ENCODE measurements at places on chromosomes 2 and 18.

- no peak for DNase-seq
These were observed 39.0 kb upstream of the SLC35F5 start for GRCh38 chr2:113795405-113795920.

DNA sequence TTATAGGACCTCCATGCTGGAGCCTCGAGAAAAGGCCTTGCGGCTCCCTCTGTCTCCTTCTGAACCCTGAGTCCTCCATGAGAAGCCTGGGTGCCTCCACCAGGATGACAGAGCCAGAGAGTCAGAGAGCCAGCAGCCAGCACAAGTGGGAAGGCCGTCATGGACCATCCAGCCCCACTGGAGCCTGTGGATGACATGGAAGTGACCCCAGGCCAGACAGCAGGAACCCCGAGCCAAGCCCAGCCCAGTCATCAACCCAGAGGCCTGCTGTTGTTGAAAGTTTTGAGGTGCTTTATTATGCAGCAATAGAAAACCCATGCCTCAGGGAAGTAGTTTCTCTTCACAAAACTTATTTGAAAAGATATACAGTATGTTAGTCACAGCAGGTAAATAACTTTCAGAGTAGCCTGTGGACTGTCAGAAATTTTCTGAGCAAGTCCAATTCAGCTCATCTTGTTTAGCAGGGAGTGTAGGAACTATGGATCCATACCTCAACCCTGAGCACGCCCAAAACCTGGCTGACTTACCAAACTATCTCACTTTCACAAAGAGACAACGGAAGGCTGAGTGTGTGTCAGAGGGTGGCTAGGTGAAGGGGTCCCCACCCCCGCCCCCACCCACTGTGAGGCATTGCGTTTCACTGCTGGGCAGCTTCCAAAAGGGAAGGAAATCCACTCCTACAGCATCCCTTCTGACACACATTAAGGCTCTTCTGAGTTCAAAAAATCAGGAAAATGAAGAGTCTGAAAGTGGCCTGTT, 79.9 kb upstream of the NDUFV2 start:
- no peak for DNase-seq

- no peak for DNase-seq
These were observed 621.7 kb upstream of the HS6ST1 start for GRCh38 chr2:128940378-128940777.

DNA sequence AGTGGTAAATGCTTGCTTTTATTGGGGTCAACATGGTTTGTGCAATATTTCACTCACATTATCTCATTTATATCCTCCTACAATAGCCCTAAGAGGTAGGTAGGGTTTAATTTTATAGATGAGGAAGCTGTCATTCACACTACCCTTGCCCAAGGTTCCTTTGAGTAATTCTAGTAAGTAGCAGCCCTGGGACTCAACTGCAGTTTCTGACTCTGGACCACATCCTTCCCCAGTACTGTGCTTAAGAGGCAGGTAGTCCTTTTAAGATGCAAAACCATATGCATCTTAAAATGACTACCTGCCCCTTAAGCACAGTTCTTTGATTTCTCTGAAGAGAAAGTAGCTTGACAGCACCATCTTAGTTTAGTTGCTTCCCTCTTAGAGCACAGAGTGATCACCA, 15.7 kb upstream of the NT5C1B start:
- DNase-seq = no peak

DNA sequence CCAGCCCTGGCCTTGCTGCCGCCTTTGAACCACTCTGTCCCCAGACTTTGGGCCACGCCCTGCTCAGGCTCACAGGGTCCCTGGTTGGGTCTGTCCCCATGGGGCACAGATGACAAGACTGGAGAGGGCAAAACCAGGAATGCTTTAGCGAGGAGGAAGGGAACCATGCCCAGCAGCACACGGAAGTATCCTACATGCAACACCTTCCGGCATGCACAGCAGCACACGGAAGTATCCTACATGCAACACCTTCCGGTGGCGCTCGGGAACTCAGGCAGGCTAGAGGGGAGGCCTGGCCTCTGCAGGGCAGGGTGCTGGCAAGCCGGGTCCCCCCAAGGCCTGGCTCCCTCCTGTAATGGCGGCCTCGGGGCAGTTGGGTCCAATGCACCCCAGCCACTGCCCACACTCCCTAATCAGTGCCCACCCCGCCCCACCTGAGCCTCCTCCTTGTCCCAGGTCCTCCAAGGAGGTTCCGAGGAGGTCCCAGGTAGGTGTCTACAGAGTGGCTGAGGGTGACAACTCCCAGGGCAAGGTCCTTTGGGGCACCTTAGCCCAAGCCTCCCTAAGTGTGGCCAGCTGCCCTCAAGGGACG, 33.6 kb upstream of the SNED1 start:
- DNase-seq = no peak

DNA sequence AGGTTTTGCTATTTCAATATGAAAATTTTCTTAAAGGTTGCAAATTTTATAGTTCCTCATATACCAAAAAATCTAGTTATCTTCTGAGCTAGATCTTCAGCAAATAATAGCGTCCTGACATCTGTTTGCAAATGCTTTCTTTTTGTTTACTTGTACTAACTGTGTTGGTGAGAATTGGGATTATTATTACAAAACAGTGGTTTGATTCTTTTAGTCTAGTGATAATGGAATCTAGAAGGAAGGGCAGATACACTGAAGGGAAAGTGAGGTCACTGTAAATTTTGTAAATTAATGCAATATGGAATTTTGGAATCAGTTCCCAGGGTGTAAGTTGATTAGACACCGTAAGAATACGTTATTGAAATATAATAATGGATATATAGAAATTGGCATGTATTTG, 36.2 kb upstream of the NT5C1B start:
- no peak for DNase-seq

- DNase-seq = no peak
These were observed 190.7 kb downstream of the ICOS start for GRCh38 chr2:204127238-204127637.

- no peak for DNase-seq
These were observed 272.6 kb downstream of the NEDD4L start for GRCh38 chr18:58316396-58317342.

- no peak for DNase-seq
These were observed 24.0 kb downstream of the IL1B start for GRCh38 chr2:112812318-112813267.

GRCh38 chr18:3458378-3458777, 8.4 kb downstream of the TGIF1 start:
- DNase-seq = no peak

- DNase-seq = no peak
These were observed 199.3 kb downstream of the HDAC4 start for GRCh38 chr2:239201531-239201876.

- DNase-seq = no peak
These were observed 72.2 kb upstream of the CHRNA1 start for GRCh38 chr2:174836377-174836994.
